ENCODE measurements at places on chromosomes 11 and 22. TPM values are rescaled to one million over a fixed set of nuclear protein-coding genes. Genes with fewer than 3 reads are reported as not detected.

Gene VSIG10L2
- not detected for total RNA-seq

Gene SELENOO
- total RNA-seq, result 27.4 TPM

Gene OLFML1
- not detected for total RNA-seq

Gene MAPK8IP2
- total RNA-seq, result 0.88 TPM

Gene ADM
- total RNA-seq, result 21.9 TPM

Gene TENM4
- 0.25 TPM for total RNA-seq

Gene APLP2
- total RNA-seq, result 350 TPM

Gene GALNT18
- not detected for total RNA-seq

Gene OR52H1
- total RNA-seq, result not detected

Data from PC-9 (cell line).